Effector memory CD4-positive, alpha-beta T cell (primary cell): ENCODE measurements at places on chromosomes 6 and 20.

DNA sequence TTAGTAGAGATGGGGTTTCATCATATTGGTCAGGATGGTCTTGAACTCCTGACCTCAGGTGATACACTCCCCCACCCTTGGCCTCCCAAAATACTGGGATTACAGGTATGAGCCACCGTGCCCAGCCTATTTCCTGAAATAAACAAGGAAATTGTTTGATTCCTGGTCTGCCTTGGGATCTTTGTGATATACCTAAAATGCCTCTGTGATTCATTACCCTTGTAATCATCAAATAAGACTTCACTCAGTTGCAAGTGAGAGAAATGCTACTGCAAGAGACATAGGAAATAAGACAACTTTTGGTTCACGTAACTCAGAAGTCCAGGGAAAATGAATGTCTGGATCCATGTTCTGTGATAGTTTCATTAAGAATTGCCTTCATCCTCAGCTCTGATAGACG is 173.2 kb upstream of the MARCKS start:
- no peak for DNase-seq

DNA sequence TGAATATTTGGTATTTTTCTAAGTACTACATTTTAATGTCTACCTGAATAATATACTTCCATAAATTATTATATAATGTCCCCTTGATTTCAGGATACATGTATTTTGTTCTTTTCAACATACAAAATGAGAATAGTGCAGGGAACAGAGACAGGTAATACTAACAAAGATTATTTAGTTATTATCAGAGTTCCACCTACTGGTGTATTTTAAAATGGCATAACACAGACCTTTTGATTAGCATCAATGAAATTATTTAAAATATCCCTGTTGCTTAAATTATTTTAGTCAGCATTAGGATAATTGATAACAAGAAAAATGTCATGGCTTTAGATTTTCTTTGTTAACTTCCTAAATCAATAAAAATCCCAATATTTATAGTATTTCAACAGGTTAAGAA is 184.0 kb downstream of the PRDM13 start:
- DNase-seq = no peak

GRCh38 chr6:45563041-45563440 is 185.3 kb upstream of the SUPT3H start:
- no peak for DNase-seq

DNA sequence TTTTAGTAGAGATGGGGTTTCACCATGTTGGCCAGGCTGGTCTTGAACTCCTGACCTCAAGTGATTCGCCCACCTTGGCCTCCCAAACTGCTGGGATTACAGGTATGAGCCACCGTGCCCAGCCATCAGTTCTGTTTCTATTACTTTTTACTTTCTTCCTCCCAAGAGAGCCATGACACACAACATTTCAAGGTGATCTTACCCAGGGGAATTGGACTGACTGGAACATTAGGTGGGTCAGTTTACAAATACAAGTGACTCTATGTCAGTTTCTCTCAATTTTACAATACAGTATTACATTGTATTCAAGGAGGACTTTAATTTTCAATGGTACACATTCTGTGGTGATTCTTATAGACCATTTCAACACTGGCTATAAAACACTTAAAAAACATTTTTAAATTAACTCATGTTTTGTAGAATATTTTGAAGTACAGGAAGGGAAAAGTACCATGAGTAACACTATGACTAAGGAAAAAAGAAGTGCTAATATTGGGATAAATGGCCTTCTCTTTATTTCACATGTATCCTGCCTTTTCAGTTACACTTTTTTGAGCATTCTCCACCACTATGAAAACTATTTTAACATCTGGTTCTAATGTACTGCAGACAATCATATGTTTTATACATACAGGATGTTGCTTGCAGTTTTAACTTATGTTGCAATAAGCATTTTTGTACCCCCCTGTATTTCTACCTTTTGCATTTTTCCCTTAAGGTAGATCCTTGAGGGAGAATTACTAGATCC is 8.4 kb downstream of the TPBG start:
- no peak for DNase-seq

GRCh38 chr20:13816757-13817156 is 31.9 kb downstream of the NDUFAF5 start:
- DNase-seq = no peak

- DNase-seq = no peak
Observed at GRCh38 chr6:111724505-111724904, 118.8 kb upstream of the TRAF3IP2 start.

- DNase-seq = no peak
Observed at GRCh38 chr6:19692506-19693298, 144.5 kb upstream of the ID4 start.

DNA sequence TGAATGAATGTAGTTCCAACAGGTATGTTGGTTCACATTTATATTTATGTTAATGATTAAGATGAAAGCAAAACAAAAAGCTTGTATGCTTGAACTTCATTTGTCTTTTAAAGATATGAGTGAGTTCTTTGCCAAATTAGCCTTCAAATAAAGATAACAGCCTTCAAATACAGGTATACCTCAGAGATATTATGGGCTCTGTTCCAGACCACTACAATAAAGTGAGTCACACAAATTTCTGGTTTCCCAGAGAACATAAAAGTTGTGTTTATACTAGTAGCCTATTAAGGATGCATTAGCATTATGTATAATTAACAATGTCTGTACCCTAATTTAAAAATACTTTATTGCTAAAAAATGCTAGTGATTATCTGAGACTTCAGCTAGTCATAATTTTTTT is 245.3 kb upstream of the MAN1A1 start:
- no peak for DNase-seq

DNA sequence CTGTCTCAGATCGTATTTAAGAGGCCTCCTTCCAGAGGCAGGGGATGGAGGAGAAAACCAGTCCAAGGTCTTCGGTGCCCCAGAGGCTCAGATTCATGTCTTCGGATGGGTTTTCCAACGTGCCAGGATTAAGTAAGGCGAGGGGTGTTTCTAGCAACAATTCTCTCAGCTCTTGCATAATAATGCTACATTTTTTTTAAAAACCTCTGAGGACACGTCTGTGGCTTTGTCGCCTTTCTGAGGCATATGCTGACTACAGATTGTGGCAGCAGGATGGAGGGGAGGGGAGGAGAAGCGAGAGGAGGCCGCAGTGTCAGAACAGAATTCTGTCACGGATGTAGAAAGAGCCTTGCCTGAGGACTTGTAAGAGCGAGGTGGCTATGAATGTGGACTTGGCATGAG is 17.7 kb upstream of the CCDC167 start:
- DNase-seq = peak; percentile 74

DNA sequence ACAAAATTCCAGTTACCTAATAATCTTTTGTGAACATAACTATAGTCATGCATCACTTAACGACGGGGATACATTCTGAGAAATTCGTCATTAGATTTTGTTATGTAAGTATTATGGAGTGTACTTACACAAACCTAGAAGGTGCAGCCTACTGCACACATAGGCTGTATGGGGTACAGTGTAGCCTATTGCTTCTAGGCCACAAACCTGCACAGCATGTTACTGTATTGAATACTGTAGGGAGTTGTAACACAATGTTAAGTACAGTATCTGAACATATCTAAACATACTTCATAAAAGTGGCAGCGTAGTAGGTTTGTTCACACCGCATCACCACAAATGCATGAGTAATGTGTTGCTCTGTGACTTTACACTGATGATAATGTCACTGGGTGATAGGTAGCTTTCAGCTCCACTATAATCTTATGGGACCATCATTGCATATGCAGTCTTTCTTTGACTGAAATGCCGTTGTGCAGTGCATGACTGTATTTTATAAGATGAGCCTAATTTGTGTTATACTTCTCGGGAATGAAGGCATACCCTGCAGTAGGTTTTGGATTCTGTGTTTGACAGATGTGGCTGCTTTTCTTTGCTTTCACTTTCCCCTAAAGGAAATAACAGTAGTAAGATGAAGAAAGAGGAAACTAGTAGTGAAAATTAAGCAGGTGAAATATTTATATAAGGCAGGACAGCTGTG is 365.6 kb downstream of the FARS2 start:
- DNase-seq = no peak

- no peak for DNase-seq
Observed at GRCh38 chr6:125257351-125257750, 44.4 kb downstream of the HDDC2 start.

DNA sequence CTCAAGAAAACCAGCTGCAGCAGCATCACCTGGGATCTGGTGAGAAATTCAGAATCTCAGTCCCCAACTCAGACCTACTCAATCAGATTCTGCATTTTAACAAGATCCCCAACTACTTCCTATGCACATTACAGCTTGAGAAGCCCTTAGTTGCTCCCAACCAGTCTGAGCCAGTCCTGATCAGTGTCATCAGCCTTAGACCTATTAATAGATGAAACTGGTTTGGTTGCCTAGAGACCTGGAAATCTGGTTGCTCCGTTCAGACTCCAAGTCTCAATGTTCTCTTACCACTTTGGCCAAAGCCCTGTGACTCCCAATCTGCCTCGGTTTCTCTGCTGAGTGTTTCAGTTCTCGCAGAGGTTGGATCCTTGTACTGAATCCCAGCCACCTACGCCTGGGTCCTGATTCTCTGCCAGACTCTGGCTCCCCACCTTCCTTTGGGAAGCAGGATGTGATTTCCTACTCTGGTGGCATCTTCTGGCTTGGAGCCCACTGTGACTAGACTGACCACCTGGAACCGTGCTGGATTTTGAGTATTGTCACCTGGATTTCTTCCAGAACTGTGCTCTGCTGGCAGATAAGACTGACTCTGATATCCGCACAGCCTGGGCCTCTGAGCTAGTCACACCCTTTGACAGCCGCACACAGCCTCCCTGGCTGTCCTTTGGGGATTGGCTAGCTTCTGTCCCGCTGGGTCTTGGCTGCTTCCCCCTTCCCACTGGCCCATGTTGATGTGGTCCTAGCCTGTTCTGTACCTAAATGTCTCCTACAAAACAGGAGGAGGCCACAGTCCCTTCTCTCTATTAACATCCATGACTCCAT is 20.3 kb upstream of the ATXN1 start:
- no peak for DNase-seq

DNA sequence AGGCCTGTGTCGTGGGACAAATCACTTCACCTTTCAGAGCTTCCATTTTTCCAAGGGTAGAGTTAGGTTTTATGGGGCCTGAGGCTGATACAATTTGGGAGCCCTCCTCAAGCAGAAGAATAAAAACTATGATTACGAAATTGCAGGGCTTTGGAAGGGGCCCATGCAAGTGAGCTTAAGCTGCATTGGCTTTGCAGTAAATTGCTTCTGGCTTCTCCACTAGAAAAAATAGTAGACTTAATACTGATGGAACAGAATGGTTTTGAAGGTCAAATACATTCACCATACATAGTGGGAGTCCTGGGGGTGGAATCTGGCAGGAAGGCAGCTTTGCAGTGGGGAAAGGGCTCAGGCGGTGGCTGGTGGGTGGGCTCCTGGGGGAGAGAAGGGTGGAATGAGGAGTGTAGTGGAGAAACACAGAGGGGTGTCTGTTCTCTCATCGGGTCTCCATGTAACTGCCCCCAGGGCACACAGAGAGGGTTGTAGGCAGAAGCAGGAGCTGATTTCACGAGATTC is 55.9 kb upstream of the RNF24 start:
- DNase-seq = no peak

GRCh38 chr20:51067792-51068191 is 44.9 kb upstream of the KCNG1 start:
- no peak for DNase-seq

DNA sequence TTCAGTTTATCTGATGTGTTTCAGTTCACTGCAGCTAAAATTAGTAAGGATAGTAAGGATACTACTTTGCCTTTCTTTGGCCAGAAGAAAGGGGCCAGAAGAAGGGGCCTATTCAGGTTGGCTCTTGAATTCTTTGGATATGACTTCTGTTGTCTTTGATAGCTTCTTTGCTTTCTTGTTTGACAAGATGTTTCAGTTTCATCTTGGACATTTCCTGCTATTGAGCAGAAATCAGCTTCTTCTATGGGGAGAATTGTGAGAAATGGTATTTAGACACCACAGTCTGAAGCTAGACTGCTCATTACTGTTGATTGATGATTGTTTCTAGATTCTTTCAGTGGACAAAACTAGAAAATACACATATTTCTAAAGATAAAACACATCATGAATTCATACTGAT is 23.2 kb downstream of the L3MBTL3 start:
- no peak for DNase-seq

GRCh38 chr6:63560801-63561287 is 11.4 kb upstream of the LOC128125822 start:
- DNase-seq = no peak

DNA sequence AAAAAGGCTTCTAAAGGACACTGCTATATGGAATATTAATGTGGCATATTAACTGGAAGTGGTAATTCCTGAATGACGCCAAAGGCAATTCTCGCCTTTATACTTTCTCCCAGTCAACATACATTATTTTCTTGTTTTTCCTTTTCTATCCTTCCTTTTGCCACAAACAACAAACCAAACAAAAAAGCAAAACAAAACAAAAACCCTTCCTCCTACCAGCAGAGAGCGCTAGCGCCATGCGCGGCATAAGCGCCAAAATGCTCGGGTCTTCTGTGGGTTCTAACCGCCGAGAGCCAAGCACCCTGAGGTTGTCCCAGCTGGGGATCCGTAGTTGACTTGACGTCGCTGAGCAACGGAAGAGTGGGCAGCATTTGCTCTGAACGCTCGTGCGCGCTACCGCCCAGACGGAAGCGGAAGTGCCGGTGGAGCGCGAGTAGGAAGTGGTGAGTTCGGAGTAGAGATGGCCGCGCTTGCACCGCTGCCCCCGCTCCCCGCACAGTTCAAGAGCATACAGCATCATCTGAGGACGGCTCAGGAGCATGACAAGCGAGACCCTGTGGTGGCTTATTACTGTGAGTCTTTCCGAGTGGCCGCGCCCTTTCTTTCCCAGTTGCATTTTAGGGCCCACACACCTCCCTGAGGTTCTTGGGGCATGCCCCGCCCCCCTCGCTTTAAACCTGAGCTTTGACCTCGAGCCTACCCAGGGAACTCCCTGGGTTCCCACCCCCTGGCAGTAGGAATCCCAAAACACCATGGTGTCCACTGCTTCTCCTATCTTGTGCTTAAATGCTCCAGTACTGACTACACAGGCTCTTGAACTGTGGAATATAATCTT is at the start of the genes NMBR and VTA1:
Gene NMBR (minus strand): TSS at position 295 of the 835 bp plus-strand sequence. CDS start 58,464 bp downstream, outside the sequence.
Gene VTA1 (plus strand): TSS at position 436 of the 835 bp plus-strand sequence. CDS start 25 bp downstream, at position 461.
- DNase-seq = peak; percentile 91

DNA sequence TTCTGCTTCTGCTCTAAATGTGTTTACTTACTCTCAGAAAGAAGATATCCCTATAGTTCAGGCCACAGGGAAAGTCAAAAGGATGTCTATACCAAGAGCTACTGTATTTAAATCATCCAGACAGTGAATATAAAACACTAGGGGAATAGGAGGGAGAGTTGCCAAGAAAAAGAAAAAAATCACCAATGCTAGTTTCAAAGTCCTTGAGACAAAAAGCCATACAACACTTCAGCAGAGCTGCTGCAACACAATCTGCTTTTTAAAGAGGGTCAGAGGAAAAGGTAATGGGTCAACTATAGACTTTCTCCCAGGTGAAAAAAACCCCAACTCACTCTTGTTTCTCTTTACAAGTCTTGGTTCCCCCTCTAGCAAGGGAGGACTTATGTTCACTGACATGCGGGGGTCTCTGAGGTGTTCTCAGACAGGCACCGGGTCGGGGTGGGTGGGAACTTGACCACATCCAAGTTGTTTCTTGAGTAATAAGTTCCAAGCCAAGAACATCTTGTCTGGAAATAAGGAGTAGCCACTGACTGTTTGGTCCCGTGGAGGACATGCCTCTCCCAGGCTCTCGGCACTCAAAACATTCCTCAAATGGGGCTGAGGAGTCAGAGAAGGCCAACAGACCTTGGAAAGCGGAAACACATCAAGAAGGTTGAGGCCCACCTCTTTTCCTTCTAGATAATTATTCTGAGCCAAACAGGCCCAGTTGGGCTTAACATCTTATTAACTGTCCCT is 47.7 kb downstream of the GJA10 start:
- DNase-seq = no peak

- DNase-seq = no peak
Observed at GRCh38 chr20:33188421-33188820, 20.5 kb downstream of the BPIFA2 start.
